ENCODE measurements at places on chromosomes 7 and 10. TPM values are rescaled to one million over a fixed set of nuclear protein-coding genes. Genes with fewer than 3 reads are reported as not detected.

GRCh38 chr10:81873932-81874816 lies 820 bp upstream of the NRG3 start:
- peak overlapping the region; percentile 75 for H3K4me3 ChIP-seq
- peak; percentile 88 for DNase-seq
- peaks cover 8% of the 10 kb centered on the region for H3K4me1 ChIP-seq
- H3K36me3 ChIP-seq = no peaks in the 10 kb centered on the region

- H3K27me3 ChIP-seq = no peaks in the 10 kb centered on the region
- H3K4me1 ChIP-seq = peaks cover 5% of the 10 kb centered on the region
- no peak overlapping the region for H3K27ac ChIP-seq
- H3K36me3 ChIP-seq = no peaks in the 10 kb centered on the region
- no peak overlapping the region for H3K4me3 ChIP-seq
Observed at GRCh38 chr10:68105820-68106219, 3.5 kb upstream of the MYPN start.

Gene WNT8B
- total RNA-seq = 0.29 TPM

DNA sequence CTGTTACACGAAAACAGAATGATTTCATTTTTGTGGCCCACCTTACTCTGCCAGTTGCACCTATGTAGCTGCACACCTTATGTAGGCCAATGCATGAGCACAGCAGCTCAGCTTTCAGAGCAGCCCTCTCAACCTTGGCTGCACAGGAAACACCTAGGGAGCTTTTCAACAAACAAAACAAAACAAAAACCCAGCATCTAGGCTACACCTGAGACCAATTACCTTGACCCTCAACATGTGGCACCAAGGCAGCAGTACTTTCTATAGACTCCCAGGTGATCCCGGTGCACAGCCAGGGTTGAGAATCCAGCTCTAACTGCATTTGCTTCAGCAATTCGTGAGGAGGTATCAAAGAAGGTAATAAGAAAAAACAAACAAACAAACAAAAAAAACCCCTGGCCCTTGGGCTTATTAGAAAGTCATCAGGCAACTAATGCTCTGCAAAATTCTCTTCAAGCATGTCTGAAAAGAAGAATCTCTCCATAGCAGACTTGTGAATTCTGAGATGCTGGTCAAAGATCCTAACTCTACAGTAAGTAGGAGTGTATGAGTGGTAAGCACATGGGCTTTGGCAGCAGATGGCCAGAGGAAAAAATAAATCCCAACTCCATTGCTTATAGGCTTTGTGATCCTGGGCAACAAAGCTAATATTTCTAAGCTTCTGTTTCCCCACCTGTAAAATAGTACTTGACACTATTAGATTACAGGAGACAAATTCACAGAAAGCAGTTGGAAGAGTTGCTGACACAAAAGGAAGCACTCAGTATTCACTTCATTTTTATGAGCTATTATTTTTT lies 113.4 kb upstream of the NOBOX start:
- no peak overlapping the region for H3K4me3 ChIP-seq
- H3K4me1 ChIP-seq = no peaks in the 10 kb centered on the region

Gene SPDYE1
- not detected for total RNA-seq

DNA sequence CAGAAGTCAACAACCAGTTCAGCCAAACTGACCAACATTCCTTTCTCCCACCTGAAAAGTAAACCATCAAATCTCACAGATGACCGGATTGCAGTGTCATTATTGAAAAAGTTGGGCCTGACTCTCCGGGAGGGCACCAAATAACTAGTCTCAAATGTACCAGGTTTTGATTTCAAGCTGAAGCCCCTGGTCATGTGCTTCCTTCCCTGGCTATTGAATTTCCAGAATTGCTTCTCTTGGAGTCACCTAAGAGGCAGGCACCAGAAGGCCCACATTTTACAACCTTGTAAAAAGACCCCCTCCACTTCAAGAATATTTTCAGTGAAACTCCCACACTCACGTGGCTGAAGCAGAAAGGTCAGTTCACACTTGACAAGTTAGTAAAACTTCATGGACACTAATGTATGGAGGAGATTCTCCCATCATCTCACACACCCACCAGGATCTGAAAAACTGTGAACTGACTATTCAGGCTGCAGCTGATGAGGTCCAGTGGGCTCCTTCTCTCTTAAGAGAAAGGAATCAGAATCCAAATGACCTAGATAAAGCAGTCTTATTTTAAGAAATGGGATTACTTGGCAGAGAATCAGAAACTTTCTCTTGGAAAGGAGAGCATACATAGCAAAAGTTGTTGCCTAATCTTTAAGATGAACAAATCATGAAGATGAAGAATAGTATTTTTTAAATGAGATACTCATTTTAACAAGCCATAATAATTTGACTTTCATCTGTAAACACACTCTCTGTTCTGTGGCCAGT lies 53.6 kb downstream of the DLD start:
- no peak overlapping the region for H3K4me3 ChIP-seq
- H3K27me3 ChIP-seq = no peaks in the 10 kb centered on the region
- H3K4me1 ChIP-seq = peaks cover 31% of the 10 kb centered on the region
- peaks cover 64% of the 10 kb centered on the region for H3K36me3 ChIP-seq
- no peak overlapping the region for H3K27ac ChIP-seq

Gene AKR1C2
- total RNA-seq = 87.5 TPM

GRCh38 chr10:6431186-6431585 lies 148.9 kb downstream of the PRKCQ start:
- peaks cover 7% of the 10 kb centered on the region for H3K27me3 ChIP-seq
- H3K36me3 ChIP-seq = no peaks in the 10 kb centered on the region
- no peak for DNase-seq
- H3K4me3 ChIP-seq = no peak overlapping the region
- no peaks in the 10 kb centered on the region for H3K4me1 ChIP-seq

DNA sequence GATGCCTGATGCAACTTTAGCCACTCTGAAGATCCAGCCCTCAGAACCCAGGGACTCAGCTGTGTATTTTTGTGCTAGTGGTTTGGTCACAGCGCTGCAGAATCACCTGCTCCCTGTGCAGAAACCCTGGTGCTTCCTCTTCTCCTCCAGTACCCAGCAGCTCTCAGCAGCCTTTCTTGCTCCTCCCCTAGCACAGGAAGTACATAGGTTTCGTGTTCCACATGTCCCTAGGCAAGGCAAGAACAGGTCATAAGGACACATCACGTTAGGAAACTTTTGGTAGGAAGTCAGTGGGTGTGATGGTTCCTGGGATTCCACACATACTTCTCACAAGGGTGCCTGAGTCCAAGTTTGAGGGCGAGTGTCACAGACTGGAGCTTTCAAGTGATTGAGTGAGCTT lies 167.9 kb upstream of the PRSS1 start:
- H3K27me3 ChIP-seq = no peaks in the 10 kb centered on the region
- DNase-seq = no peak

DNA sequence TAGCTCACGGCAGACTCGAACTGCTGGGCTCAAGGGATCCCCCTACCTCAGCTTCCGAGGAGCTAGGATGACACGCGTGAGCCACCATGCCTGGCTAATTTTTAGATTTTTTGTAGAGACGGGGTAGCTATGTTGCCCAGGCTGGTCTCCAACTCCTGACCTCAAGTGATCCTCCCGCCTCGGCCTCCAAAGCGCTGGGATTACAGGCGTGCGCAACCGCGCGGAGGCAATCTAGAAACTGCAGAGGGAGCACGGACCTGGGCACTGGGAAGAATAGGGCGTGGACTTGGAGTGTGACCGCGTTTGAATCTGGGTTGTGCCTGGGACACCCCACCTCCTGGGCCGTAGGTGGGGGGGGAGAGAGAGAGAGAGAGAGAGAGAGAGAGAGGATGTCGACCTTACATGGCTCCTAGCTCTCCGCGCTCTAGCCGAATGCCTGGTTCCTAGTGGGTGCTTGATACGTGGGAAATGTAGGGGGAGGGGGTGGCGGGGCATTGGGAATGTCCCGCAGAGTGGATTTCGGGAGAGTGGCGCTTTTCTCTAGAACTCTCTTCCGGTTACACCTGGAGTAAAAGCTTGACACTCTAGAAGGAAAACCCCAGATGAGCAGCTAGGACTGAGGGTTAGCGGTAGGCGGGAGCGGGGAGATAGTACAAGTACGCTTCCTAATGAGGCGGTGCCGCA lies 1.2 kb upstream of the MAP3K8 start:
- peak overlapping the region; percentile 93 for H3K4me3 ChIP-seq
- no peak for DNase-seq
- peak overlapping the region; percentile 100 for H3K27ac ChIP-seq
- H3K4me1 ChIP-seq = peaks cover 46% of the 10 kb centered on the region

DNA sequence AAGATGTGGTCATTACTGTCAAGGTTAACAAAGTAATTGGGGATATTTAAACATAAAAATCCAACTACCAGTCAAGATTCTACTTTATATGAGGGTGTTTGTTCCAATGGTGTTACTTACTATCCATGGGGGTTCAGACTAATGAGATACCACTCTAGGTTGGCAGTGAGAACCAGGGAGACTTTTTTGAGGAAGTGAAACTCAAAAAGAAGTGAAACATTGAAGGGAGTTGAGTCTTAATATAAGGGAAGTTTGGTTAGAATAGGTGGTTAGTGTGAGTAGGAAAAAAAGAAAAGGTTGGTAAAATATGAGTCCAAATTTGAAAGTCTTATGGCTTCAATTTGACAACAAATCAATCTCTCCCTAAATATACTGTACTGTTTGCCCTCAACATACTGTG lies 123.6 kb upstream of the ANK3 start:
- H3K36me3 ChIP-seq = peaks cover 2% of the 10 kb centered on the region
- no peak for DNase-seq
- no peak overlapping the region for H3K27ac ChIP-seq

Gene OR6V1
- not detected for total RNA-seq

GRCh38 chr7:132456418-132456817 lies 119.9 kb downstream of the PLXNA4 start:
- H3K27me3 ChIP-seq = peaks cover 12% of the 10 kb centered on the region
- no peak for DNase-seq
- H3K36me3 ChIP-seq = no peaks in the 10 kb centered on the region
- no peak overlapping the region for H3K4me3 ChIP-seq
- no peak overlapping the region for H3K27ac ChIP-seq
- peaks cover 8% of the 10 kb centered on the region for H3K4me1 ChIP-seq

Gene SPDYE2B
- total RNA-seq = not detected

- DNase-seq = no peak
- H3K27ac ChIP-seq = peak overlapping the region; percentile 25
- peaks cover 8% of the 10 kb centered on the region for H3K36me3 ChIP-seq
- H3K4me1 ChIP-seq = peaks cover 17% of the 10 kb centered on the region
- no peaks in the 10 kb centered on the region for H3K27me3 ChIP-seq
Observed at GRCh38 chr10:103111918-103112877, 80.9 kb downstream of the NT5C2 start.

GRCh38 chr10:120012131-120012400 lies 119.5 kb downstream of the SEC23IP start:
- no peak for DNase-seq
- peaks cover 36% of the 10 kb centered on the region for H3K27me3 ChIP-seq
- H3K36me3 ChIP-seq = no peaks in the 10 kb centered on the region
- no peak overlapping the region for H3K27ac ChIP-seq
- no peaks in the 10 kb centered on the region for H3K4me1 ChIP-seq

Gene MOGAT3
- 1.1 TPM for total RNA-seq

Gene TSPAN33
- 6.3 TPM for total RNA-seq

- H3K27ac ChIP-seq = no peak overlapping the region
- peaks cover 9% of the 10 kb centered on the region for H3K4me1 ChIP-seq
- H3K27me3 ChIP-seq = peaks cover 50% of the 10 kb centered on the region
- DNase-seq = no peak
- H3K4me3 ChIP-seq = no peak overlapping the region
Observed at GRCh38 chr7:156993021-156993924, 17.2 kb downstream of the MNX1 start.

GRCh38 chr10:69715156-69715898 lies 85.3 kb downstream of the FAM241B start:
- H3K4me3 ChIP-seq = no peak overlapping the region
- no peak for DNase-seq
- no peak overlapping the region for H3K27ac ChIP-seq
- H3K36me3 ChIP-seq = no peaks in the 10 kb centered on the region
- H3K27me3 ChIP-seq = peaks cover 9% of the 10 kb centered on the region

Gene CNTNAP2
- 26.8 TPM for total RNA-seq

DNA sequence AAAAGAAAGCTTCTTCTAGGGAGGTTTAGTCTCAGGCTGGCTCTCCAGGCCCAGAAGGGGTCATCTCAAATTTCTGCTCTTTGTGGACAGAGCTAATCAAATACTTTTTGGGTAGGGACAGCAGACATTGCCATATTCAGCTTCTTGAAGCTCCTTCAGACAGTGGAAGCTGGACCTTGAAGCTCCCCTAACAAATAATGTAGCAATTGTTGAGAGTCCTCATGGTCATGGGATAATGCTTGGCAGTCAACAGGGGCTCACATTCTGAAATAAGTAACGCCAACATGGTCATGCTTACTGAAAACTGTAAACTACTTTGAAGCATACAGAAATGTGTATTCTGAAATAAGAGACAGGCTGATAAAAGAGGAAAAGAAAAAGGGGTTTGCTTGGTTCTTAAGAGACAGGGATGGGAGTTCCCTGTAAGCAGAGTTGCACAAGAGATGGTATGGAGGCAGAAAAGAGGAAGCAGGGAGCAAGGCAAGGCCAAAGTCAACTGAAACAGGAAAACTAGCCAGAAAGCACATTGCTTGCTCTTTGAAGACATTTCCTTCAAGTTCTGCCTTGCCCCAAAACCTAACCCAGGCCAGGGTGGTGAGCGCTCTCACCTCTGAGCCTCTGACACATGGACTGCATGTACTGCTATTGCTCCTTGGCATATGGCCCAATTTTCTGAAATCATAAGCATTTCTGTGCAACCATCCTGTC lies 53.1 kb upstream of the KMT2E start:
- no peaks in the 10 kb centered on the region for H3K36me3 ChIP-seq
- no peak for DNase-seq
- no peaks in the 10 kb centered on the region for H3K27me3 ChIP-seq

GRCh38 chr10:82643601-82644000 lies 768.6 kb downstream of the NRG3 start:
- H3K36me3 ChIP-seq = peaks cover 4% of the 10 kb centered on the region
- peaks cover 6% of the 10 kb centered on the region for H3K4me1 ChIP-seq
- no peak overlapping the region for H3K27ac ChIP-seq
- no peak overlapping the region for H3K4me3 ChIP-seq

GRCh38 chr7:50730446-50731400 lies 52.0 kb downstream of the GRB10 start:
- no peak for DNase-seq
- no peaks in the 10 kb centered on the region for H3K27me3 ChIP-seq
- no peaks in the 10 kb centered on the region for H3K4me1 ChIP-seq
- H3K4me3 ChIP-seq = no peak overlapping the region

GRCh38 chr7:96547371-96547811 lies 162.3 kb downstream of the SEM1 start:
- H3K36me3 ChIP-seq = no peaks in the 10 kb centered on the region
- no peak for DNase-seq
- H3K27ac ChIP-seq = no peak overlapping the region
- no peak overlapping the region for H3K4me3 ChIP-seq

Gene CPA2
- total RNA-seq = 16.3 TPM

GRCh38 chr10:27743012-27743876 lies 2.4 kb downstream of the MKX start:
- DNase-seq = peak; percentile 69
- H3K4me3 ChIP-seq = peak overlapping the region; percentile 89
- H3K27ac ChIP-seq = no peak overlapping the region
- H3K27me3 ChIP-seq = peaks cover 90% of the 10 kb centered on the region
- H3K4me1 ChIP-seq = peaks cover 13% of the 10 kb centered on the region

GRCh38 chr10:17787087-17787961 lies 21.8 kb upstream of the MRC1 start:
- no peak overlapping the region for H3K4me3 ChIP-seq
- peak overlapping the region; percentile 53 for H3K27ac ChIP-seq
- peaks cover 3% of the 10 kb centered on the region for H3K27me3 ChIP-seq
- DNase-seq = no peak
- no peaks in the 10 kb centered on the region for H3K36me3 ChIP-seq

Gene GPR85
- total RNA-seq = 5.0 TPM

- peaks cover 11% of the 10 kb centered on the region for H3K4me1 ChIP-seq
- H3K36me3 ChIP-seq = no peaks in the 10 kb centered on the region
- H3K4me3 ChIP-seq = no peak overlapping the region
Observed at GRCh38 chr10:113232928-113233511, 283.0 kb downstream of the TCF7L2 start.

Gene TYW1B
- total RNA-seq = 3.1 TPM

Measured in type B pancreatic cell (in vitro differentiated cells).